ENCODE measurements at places on chromosomes 12 and 14.
A peak's percentile ranks its signal among the peaks of the same experiment; 100 is the strongest.

DNA sequence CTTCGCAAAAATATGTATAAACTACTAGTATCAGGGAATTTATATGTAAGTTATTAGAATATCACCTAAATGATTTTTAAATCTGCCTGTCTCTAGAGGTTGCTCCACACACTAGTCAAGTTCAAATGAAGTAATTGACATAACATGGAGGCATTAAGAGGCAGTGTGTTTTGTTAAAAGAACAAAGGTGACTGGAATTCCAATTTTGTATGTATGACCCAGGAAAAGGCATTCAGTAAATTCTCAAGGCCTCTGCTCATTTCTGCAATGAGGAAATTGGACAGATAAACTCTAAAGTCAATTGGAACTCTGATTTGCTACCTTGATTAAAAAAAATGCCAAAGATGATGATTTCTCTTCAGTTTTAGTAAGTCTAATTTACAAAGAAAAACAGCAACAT lies 117.1 kb downstream of the NAV3 start:
- DNase-seq: no peak

- no peak for DNase-seq
These were observed 34.5 kb downstream of the ELK3 start for GRCh38 chr12:96228566-96229248.

DNA sequence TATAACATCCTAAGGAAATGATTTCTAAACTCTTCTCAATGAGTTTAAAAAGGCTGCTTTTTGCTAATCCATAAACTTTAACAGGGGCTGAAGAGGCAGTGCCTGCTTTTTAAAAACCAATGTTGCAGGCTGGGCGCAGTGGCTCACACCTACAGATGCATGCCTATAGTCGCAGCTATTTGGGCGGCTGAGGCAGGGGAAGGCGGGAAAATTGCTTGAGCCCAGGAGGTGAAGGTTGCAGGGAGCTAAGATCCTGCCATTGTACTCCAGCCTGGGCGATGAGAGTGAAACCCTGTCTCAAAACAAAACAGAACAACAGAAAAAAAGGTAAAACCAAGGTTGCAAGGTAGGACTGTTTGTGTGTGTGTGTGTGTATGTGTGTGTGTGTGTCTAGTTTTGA lies 531.2 kb downstream of the DIO2 start:
- no peak for DNase-seq

DNA sequence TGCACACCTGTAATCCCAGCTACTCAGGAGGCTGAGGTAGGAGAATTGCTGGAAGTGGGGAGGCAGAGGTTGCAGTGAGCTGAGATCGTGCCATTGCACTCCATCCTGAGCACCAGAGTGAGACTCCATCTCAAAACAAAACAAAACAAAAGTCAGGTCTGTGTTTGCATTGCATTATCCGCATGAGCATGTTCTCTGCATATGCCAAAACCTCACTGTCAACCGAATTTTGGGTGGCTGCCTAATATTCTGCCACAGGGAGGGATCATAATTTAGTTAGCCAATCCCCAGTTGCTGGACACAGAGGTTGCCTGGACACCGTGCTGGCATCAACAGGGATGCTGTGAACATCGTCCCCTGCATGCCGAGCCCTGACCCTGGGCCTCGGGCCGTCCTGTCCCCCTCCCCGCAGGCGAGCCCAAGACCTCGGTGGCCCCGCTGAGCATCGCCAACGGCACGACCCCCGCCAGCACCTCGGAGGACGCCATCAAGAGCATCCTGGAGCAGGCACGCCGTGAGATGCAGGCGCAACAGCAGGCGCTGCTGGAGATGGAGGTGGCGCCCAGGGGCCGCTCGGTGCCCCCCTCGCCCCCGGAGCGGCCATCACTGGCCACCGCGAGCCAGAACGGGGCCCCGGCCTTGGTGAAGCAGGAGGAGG lies 49.2 kb downstream of the PHETA1 start:
- DNase-seq: no peak

GRCh38 chr12:94242901-94243300 lies 94.5 kb downstream of the PLXNC1 start:
- no peak for DNase-seq

GRCh38 chr14:96136371-96137005 lies 68.2 kb upstream of the BDKRB2 start:
- no peak for DNase-seq

DNA sequence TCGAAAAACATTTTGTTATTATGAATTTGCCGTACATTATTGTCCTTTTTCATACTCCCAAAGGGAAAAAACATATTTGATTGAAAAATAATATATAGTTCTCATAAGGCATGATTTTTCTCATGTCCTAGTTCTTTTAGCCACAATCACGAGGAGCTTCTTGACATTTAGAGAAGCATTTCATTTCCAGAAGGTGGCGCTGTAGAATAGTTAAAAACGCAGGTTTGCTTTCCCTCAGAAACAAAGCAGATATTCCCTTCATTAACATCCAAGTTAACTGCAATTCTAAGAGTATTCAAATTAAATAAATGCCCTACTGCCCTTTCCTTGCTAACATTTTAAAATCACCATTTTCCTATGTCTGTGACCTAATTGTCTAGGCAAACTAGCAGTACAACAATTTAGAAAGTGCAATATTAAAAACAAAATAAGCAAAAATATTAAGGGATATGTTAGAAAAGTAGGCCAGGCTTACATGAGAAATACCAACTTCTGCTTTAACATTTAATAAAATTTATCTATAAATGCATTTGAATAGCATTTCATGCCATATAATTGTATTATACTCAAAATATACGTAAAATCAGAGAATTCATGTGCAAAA lies 10.9 kb upstream of the PIK3C2G start:
- no peak for DNase-seq

DNA sequence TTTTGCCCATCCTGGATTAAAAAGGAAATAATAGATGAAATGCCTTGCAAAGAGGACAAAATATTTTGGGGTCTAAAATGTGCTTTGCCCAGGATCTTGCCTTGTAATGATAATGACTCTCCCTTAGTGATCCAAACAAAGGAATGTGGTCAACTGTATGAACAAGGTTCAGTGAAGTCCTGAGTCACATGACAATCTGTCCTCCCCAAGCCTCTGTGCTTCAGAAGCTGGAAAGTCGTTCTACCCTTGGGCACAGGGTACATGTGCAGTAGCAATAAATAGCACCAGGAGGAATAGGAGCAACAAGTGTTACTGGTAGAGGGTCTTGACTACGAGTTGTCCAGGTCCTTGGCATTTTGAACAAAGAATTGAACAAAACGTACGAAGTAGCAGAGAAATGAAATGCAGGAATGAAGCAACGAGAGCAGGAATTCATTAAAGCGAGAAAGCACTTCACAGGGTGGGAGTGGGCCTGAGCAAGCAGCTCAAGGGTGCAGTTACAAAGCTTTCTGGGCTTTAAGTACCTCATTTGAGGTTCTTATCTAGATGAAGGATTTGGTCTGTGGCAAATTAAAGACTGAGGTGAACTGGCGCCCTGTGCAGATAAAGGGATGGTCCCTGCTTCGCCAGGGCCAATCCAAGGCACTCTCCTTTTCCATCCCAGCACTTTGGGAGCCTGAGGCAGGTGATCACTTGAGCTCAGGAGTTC lies 65.8 kb downstream of the RESF1 start:
- DNase-seq: no peak

- no peak for DNase-seq
These were observed 12.5 kb downstream of the CKB start for GRCh38 chr14:103509864-103510723.

DNA sequence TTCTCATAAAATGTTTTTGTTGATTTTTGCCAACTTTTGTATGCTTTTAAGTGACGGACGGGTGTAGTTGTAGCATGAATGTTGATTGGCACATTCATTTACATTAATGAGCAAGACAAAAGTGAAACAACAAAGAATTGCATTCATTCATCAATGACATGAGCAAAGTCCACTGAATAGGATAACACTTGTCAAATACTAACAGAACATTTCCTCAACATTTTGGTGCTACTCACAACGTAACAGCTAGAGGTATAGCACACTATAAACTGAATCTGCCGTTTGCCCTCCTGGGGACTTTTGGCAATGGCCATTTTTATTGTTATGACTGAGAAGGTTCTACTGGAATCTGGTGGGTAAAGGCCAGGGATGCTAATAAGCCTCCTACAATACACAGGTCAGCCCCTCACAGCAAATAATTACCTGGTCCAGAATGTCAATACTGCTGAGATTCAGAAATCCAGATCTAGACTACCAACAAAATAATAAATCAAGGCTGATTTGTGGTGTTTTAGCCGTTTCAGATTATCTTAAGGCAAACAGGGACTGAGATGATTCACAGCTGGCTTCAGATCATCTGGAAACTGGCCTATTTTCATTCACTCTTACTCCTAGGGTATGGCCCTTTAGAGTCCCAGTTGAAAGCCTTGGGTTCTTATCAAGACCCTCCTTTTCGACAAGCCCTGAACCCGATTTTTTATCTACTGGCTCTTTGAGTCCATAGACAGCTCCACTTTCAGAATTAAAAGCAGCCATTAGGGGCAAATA lies 22.5 kb upstream of the CDKN3 start:
- DNase-seq: no peak

GRCh38 chr14:100267990-100268389 lies 29.0 kb downstream of the YY1 start:
- DNase-seq: no peak

GRCh38 chr12:51630986-51631385 lies 40.0 kb downstream of the SCN8A start:
- DNase-seq: no peak

GRCh38 chr14:67762051-67762450 lies 54.3 kb downstream of the ZFYVE26 start:
- no peak for DNase-seq

GRCh38 chr12:91250273-91250665 lies 67.7 kb upstream of the DCN start:
- no peak for DNase-seq

DNA sequence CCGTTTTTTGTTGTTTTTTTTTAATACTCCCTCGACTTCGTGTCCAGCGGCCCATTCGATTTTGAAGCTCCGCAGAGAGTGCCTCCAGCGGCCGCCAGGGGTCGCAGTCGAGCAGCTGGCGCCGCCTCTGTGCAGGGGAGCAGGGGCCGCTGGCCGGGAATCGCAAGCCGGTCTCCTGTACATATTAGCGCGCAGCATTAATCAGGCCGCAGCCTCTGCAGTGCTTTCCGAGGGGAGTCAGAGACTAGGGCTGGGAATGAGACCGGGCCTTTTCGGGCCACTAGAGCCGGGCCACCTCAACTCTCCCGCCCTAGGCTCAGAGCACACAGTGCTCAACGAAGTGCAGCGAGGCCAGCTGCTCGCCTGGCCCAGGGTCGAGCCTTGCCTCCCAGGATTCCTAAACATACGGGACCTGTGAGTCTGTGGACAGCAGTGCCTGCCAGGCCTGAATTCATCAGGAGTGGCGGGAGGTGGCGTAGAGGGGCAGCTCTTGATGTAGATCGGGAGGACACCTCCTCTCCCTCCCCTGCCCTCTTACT lies 81.8 kb downstream of the EMP1 start:
- DNase-seq: peak; percentile 45

- DNase-seq: no peak
These were observed 1091.8 kb downstream of the AACS start for GRCh38 chr12:126156806-126157574.

GRCh38 chr12:130632642-130633041 lies 83.5 kb downstream of the RIMBP2 start:
- no peak for DNase-seq

GRCh38 chr12:56993346-56993745 lies 13.0 kb downstream of the ZBTB39 start:
- no peak for DNase-seq

GRCh38 chr14:74135426-74135825 lies 50.7 kb downstream of the LIN52 start:
- DNase-seq: no peak
